ENCODE measurements at places on chromosomes 11 and 22. TPM values are rescaled to one million over a fixed set of nuclear protein-coding genes. Genes with fewer than 3 reads are reported as not detected.

- no peak for DNase-seq
These were observed 12.0 kb upstream of the ANO3 start for GRCh38 chr11:26319906-26320305.

DNA sequence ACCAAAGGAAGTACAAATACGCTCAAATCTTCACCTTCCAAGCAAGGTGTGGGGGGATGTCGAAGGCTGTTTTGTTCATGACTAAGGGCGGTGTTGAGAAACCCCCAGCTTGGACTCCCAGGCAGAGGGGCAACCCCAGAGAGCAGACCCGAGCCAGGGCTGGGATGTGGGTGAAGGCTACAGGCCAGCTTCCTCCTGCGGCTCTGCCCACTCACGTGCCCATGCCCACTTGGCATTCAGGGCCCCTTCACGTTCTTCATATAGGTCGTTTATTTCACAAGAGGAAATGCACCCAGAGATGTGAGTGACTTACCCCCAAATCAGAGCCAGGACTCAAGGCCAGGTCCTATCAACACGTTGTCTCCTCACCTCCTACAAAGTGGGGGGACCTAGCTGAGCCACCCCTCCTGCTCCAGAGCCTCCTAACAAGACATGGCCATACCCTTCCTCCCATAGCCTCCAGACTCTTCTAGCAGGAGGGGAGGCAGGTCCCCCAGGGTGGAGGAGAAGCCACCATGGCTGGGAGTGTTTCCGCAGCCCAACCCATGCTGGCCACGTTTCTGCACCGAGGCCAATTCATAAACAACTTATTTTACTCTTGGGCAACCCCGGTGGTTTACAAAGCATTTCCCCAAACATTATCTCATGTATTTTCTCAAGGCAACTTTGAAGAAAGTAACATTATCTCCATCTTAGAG, 22.0 kb downstream of the TMEM184B start:
- DNase-seq, result no peak

- no peak for DNase-seq
These were observed 736.5 kb upstream of the CCDC90B start for GRCh38 chr11:84022695-84023094.

DNA sequence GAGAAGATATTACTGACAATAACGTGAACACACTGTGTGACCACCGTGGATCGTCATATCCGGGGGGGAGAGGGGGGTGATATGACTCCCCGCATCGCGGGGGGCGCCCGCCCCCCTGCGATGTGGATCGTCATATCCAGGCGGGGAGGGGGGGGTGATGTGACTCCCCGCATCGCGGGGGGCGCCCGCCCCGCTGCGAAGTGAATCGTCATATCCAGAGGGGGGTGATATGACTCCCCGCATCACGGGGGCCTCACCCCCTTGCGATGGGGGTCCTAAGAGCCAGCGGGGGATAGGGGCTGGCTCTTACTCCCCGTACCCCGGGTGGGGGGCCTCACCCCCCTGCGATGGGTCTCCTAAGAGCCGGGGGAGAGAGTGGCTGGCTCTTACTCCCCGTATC, 19.9 kb downstream of the UNC93B1 start:
- DNase-seq, result no peak

DNA sequence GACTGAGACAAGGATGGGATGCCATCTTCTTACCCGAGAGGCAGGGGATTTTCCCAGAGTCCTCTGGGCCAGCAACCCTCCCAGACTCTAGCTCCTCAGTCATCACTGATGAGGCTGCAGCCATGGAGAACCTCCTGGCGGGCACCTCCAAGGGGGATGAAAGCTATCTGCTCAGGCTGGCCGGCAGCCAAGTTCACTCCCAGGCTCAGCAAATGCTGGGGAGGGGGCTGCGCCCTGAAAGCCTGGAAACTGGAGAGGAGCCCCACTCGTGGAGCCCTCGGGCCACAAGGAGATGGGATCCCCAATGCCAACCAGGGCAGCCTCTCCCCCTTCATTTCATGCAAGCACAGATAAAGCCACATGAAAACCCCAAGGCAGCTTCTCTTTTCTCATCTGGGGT, 75.0 kb downstream of the CACNA1I start:
- DNase-seq, result no peak

DNA sequence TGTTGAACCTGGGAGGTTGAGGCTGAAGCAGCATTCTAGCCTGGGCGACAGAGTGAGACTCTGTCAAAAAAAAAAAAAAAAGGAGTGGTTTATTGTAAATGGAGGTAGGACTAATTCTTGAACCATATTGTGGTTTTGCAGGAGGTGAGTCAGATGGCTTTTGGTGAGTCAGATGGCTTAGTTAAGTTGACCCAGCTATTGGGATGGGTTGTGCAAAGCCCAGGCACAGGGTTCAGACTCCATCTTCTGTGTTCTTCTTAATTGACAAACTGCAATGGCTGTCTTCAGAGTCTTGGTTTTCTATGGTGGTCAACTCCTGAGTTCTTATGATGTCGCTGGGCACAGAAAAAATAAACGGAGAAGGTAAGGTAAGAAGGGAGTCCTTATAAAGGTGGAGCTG, 182.7 kb downstream of the ADAMTS15 start:
- no peak for DNase-seq

- no peak for DNase-seq
These were observed 90.7 kb downstream of the FAM76B start for GRCh38 chr11:95698676-95699557.

GRCh38 chr11:36233204-36233603, 56.0 kb downstream of the COMMD9 start:
- DNase-seq, result peak; percentile 45

DNA sequence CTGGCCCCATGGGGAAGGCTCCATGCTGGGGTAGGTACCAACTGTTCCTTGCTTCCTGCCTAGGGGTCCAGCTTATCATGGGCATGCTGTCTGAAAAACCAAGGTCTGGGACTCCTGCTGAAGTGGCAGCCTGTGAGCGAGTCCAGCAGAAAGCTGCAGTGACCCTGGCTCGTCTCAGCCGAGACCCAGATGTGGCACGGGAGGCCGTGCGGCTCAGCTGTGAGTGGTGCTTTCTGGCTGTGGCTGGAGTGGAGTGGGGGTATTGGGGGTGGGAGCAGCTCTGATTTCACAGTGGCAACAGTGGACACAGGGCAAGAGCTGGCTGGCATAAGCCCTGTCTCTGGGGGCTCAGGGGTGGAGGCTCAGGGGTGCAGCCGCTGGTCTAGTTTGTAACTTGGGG, 124.1 kb downstream of the INSC start:
- no peak for DNase-seq

DNA sequence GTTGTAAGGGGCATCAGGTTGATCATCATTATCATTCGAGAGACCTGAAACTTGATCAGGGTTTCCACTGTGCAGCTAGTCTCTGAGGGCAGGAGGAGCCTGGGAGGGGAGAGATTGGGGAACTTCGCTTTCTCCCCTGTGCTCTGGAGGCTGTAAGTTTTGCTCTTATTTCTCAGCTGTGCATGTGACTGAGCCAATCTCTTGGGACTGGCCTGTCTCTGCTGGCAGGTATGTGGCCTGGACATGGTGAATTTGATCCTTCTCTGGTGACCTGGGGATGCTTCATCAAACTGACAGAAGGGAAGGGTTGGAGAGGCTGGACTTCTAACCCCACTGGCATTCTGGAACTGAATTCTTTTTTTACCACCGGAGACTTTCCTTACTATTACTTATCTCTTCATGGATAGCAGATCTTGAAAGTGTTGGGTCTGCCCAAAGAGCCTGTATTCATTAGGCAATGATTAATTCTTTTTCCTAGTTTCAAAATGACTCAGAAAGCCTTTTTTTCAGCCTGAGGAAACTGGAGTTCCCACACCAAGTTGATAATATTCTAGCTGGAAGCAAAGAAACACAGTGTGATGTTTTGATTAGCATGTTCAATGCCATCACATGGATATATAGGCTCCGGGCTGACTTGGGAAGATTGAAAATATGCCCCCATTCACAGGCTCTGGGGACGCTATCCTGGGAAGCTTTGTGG, 36.5 kb downstream of the TSPAN18 start:
- no peak for DNase-seq

DNA sequence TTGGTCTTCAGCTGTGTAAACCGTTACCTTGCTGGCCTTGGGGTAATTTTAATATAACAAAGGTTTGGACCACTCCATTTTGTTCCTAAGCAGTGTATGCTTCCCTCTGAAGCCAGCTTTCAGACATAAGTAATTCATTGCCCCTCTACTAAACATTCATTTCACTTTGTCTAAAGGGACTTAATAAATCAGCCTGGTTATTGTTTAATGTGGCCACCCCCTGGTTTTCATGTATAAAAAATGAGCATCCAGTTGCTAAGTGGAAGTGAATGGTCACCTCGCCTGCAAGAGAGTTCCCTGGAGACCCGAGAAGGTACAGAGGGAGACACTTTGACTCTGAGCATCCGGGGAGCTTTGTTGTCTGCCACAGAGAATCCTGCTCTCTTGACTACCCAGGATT, 3.9 kb downstream of the ABTB2 start:
- DNase-seq, result no peak

GRCh38 chr11:113448316-113448677, 26.9 kb downstream of the DRD2 start:
- DNase-seq, result no peak

DNA sequence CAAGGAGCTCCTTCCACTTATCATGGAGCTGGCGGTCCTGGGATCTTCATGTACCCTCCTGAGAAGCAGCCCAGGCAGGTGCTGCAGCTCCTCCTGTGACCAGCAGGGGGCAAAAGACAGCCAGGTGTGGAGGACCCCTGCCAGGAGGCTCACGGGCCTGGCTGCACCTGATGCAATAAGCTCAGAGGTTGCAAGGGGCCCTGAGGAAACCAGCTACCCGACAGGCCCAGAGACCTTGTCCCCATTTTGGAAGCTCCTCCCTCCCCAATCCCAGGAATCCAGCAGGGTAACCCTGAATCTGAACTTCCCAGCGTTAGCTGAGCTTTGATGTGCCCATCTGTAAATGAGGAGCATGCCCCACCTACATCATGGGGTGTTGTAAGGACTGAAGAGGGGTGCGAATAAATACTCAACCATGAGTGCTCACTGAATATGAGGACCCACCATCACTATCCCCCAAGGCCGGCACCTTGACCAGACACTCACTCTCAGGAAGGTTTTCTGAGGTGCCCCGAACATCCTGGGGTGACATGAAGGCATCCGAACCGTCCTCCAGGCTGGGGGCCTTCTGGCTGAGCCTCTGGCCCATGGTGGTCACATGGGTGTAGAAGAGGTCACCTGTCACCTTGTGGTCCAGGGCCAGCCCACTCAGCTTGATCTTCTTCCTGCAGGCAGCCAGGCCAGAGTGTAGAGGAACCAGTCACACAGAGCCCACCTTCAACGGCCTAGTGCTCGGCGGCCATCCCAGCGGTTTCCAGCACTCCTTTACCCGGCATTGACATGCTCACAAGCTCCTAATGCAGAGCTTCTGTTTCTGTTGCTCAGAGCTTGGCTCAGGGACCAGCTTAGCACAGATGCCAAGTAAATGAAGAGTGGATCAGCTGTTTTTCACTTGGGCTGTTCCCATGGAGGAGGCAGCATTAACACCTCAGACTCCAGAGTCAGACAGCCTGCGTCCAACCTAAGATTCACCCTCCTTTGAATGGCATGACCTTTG, 21.7 kb downstream of the SLC43A1 start:
- DNase-seq, result no peak

- DNase-seq, result no peak
These were observed 2.1 kb downstream of the ADM start for GRCh38 chr11:10307022-10307399.

DNA sequence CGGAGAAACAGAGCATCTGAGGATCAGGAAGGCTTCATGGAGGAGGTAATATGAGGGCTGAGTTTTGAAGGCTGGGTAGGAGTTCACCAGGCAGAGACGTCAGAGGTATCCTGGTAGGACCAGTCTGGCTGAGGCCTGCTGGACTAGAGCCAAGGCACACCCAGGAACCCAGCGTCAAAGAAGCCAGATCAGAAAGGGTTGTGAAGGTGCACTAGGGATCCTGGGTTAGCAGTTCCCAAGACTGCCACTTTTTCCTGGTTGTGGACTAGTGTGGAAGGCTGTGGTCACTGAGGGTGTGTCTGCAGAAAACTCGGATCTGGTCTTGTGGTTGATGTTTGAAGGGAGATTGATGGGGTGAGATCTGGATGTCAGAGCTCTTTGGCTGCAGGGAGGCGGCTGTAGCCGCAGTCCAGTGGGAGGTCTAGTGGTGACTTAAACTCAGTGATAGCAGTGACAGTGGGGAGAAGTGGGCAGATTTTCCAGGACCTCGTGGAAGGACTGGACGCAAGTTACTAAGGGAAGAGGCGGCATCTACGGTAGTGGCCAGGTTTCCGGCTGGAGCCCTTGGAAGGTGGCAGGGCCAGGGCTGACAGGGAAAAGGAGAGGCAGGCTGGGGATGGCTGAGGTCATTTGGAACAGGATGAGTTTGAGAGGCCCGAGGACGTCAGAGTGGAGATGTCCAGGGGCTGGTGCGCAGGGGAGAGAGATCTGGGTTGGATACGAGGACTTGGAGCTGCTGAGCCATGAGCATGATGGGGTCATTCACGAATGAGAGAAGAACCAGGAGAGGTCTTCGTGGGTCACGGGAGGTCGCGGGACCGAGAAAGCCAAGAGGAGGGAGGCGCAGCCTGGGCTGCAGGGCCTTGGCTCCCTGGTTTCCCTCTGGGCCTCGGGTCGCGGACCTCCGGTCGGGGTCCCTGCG, 10.9 kb downstream of the RELA start:
- no peak for DNase-seq

DNA sequence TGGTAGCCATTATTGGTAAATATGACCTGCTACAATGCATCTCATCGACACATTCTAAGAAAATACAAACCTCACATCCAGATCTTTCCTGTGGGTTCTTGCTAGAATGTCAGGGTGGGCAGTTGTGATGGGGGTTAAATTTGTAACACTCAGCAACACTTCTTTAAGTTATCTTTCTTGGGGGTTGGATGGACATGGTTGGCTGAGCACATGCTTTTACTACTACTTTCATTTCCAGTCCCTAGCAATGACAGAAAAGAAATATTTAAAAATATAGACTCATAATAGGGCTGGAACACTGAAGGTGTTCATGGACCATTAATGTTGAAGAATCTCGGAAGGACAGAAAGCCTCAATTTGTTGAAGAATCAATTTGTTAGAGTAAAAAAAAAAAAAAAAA, 57.6 kb downstream of the APOL3 start:
- no peak for DNase-seq

DNA sequence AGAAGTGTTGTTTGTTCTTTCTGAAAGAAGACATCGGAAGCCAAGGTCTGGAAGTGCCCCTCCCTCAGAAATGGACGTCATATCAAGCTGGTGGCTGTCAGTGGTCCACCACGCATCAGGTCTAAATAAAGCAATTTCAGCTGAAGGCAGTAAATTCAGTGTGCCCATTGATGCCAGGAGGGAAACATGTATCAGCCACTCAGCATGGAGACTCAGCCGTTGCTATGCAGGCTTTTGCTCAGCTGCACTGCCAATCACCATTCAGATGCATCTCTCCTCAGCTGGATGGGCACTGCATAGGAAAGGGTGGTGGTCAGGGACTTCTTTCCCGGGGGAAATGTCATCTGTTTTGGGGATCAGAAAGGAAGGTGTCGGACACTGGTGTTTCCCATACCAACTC, 878.2 kb downstream of the NTM start:
- DNase-seq, result peak; percentile 62

The NECTIN1 gene
- 26.9 TPM for total RNA-seq

The PKNOX2 gene
- total RNA-seq, result 10.6 TPM

The UPK3A gene
- not detected for total RNA-seq

The MRGPRF gene
- total RNA-seq, result 28.6 TPM

The OR5P2 gene
- not detected for total RNA-seq
